ENCODE measurements at places on chromosomes 11 and 22.

- DNase-seq, result no peak
Observed at GRCh38 chr11:1553808-1554594, 18.1 kb downstream of the DUSP8 start.

- no peak for DNase-seq
Observed at GRCh38 chr11:10322401-10322800, 17.5 kb downstream of the ADM start.

DNA sequence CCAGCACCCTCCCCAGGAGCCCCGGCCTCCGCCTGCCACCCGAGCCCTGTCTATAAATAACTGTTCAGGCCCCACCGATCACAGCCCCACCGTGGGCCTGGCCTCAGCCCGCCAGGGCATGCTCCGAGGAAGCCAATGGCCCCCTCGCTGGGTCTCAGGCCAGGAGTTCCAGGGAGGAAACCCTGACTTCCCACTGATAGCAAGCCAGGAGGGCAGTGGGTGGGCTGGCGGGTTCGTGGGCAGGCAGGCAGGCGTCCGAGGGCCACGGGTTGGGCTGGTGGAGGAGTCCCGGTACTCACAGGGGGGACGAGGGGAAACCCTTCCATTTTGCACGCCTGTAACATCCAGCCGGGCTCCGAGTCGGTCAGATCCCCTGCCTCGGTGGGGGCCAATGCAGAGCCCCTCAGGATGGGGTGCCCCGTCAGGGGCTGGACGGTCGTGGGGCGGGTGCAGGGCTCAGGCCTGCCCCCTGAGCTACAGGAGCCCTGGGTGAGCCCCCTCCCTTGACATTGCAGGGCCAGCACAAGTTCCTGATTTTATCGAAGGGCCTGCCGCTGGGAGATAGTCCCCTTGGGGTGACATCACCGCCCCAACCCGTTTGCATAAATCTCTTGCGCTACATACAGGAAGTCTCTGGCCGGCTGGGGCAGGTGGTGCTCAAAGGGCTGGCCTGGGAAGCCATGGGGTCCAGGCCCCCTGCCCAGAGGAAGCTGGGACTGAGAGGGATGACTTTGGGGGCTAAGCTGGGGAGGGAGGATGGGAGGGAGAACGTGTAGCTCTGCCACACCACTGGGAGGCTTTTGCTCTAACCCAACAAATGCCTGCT, at the start of gene SPI1:
TSS of gene SPI1 (minus strand) at position 538 of the 826 bp plus-strand sequence. CDS start at position 344, 194 bp downstream.
- no peak for DNase-seq

DNA sequence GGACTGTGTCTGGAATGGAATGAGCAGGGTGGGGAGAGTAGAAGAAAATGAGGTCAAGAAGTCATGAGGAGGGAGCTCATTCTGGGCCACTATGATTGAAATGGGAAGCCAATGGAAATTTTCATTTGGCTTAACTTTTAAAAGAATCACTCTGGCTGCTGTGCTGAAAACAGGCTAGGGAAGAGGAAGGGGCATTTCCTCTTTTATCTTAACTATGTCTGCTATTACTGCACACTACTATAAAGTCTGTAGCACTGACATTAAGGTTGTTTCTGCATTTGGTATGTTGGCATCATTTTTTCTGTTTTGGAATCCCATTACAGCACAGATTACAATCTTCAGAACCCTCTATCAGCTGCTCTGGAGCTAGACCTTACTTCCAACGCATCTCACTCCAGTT, 8.2 kb downstream of the PATL1 start:
- no peak for DNase-seq

- DNase-seq, result no peak
Observed at GRCh38 chr11:1310772-1311468, 1.5 kb upstream of the TOLLIP start.

GRCh38 chr11:111097191-111097590, 148.3 kb upstream of the POU2AF2 start:
- DNase-seq, result no peak

DNA sequence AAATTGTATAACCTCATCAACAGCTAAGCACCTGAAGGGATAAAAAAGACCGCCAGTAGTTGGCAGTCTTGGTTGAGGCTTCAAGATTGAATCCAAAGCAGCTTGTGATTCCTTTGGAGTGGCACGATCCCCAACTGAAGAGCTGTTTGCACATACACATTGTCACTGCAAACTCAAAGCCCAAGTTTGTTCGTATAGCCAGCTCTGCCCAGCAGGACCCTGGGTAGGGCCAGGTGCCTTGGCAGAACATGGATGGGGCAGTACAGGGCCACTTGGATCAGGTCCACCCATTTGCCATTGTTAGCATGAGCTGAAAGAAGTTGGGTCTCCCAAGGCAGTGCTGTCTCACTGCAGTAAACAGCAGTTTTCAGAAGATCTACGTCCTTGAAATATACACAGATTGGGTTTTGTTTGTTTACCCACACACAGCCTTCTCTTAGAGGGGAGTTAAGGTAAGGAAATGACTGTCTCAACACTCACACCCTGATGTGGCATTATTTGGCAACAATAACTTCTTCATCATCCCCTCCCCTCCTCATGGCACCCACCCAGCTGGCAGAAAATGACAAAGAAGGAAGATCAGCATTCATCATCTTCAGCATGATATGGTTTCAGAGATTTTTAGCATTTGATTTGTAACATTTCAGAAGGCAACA, 132.9 kb downstream of the COMMD9 start:
- no peak for DNase-seq

GRCh38 chr11:107011977-107012376, 6.3 kb downstream of the GUCY1A2 start:
- no peak for DNase-seq

GRCh38 chr11:119729951-119730613, 1.1 kb upstream of the NECTIN1 start:
- no peak for DNase-seq

GRCh38 chr22:48444320-48445112, 1383.2 kb downstream of the BRD1 start:
- DNase-seq, result no peak

DNA sequence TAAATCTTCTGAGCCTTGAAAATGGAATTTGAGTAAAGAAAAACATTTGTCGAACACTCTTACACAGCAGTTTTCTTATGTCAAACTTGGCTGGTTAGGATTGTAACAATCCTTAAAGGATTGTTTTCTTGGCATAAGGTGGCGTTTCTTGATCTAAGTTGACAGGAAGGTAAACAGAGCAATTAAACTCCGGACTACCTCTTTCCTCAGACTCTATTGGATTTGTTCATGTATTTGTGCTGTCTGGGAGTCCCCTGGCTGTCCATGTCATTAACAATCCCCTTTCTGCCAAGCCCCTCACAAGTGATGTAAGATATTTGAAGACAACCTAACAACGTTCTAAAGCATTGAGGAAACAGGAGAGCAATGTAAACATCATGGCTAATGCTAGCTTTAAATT, 222.5 kb upstream of the SNX19 start:
- no peak for DNase-seq

GRCh38 chr11:26930518-26931247, 63.2 kb upstream of the FIBIN start:
- DNase-seq, result no peak

- DNase-seq, result no peak
Observed at GRCh38 chr11:60988658-60989057, 17.2 kb downstream of the CD6 start.

Measured in brain pericyte (primary cell).